ENCODE measurements at places on chromosomes 3 and 15.

DNA sequence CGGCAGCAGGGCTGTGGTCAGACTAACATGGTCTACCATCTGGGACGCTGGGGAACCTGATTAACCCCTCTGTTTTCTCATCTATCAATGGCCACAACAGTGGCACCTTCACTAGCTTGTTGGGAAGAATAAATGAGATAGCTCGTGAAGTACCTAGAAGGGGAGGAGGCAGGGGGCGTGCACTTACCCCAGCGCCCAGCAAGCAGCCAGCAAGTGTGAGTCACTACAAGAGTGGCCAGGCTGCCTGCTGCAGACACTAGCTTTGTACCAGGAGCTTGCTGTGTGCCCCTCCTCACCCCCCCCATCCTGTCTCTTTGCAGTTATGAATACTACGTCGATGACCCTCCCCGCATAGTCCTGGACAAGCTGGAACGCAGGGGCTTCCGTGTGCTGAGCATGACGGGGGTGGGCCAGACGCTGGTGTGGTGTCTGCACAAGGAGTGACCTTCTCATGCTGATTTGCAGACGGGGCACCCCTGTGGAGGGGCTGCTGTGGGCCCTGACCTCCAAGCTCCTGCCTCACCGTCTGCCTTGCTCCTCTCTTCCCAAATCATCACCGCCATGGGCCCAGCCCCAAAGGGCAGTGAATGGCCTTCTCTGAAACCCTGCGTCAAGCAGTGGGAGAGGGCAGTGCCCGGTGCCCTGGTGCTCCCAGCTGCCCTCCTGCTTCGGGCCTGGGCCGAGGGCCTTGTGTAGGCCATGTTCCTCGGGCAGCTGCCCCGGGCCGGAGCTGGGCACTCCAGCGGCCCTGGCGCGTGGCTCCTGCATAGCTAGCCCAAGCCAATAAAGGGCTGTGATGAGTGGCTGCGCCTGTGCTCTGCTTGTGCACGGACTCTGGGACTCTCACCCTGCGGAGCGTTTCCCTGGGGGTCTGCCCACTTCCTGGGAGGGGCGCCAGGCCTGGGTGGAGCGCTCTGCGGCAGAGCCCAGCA lies 2.6 kb upstream of the C15orf62 start:
- ATAC-seq = no peak

DNA sequence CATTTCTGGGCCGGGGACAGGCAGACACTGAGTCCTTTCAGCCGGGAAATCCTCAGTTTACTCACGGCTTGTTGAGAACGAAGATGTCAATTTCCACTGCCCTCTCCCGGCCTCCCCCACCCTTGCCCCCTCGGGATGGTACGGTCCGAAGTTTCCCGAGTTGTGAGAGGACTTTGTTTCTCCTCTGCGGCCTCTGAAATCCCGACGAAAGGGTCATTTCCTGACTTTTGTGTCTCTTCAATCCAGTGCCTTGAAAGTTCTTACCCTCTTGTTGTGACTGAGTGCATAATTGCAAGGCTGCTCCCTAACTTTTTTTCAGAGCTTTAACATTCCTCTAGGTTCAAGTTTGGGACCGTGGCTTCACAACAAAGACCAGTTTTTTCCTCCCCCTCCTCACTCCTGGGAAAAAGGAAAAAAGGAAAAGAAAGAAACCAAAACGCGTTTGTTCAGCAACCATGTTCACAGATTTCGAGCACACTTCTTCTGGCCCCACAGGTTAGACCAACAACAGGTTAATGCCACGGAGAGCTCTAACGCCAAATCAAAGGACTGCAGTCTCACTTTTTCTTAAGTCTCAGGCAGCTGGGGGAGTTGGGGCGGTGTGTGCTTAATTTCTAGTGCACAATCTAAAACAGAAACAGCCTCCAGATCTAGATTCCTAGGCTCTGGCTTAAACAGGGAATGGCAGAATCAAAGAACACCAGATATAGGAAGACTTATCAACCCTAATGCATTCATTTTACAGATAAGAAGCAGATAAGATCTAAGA lies 138.9 kb downstream of the TMCO5A start:
- no peak for ATAC-seq

GRCh38 chr3:128380295-128380694 lies 86.4 kb downstream of the DNAJB8 start:
- ATAC-seq = no peak

GRCh38 chr3:67468511-67468910 lies 185.9 kb downstream of the SUCLG2 start:
- ATAC-seq = no peak

GRCh38 chr3:129035360-129036221 lies 25.0 kb upstream of the GP9 start:
- ATAC-seq = no peak

GRCh38 chr3:156033428-156033827 lies 87.0 kb upstream of the KCNAB1 start:
- no peak for ATAC-seq

GRCh38 chr3:158404131-158404718 lies 166.8 kb upstream of the MLF1 start:
- no peak for ATAC-seq
